ENCODE measurements at places on chromosomes 2 and 18. TPM values are rescaled to one million over a fixed set of nuclear protein-coding genes. Genes with fewer than 3 reads are reported as not detected.

Gene CD302
- 9.4 TPM for total RNA-seq

Gene NDC80
- 43.0 TPM for total RNA-seq

Gene MOCOS
- total RNA-seq: 18.7 TPM

Gene CDCA7
- total RNA-seq: 31.9 TPM

Gene LYPD6B
- 112 TPM for total RNA-seq

Gene REG3G
- not detected for total RNA-seq
